ENCODE measurements at places on chromosomes 3 and 15. TPM values are rescaled to one million over a fixed set of nuclear protein-coding genes. Genes with fewer than 3 reads are reported as not detected.
A peak's percentile ranks its signal among the peaks of the same experiment; 100 is the strongest.

DNA sequence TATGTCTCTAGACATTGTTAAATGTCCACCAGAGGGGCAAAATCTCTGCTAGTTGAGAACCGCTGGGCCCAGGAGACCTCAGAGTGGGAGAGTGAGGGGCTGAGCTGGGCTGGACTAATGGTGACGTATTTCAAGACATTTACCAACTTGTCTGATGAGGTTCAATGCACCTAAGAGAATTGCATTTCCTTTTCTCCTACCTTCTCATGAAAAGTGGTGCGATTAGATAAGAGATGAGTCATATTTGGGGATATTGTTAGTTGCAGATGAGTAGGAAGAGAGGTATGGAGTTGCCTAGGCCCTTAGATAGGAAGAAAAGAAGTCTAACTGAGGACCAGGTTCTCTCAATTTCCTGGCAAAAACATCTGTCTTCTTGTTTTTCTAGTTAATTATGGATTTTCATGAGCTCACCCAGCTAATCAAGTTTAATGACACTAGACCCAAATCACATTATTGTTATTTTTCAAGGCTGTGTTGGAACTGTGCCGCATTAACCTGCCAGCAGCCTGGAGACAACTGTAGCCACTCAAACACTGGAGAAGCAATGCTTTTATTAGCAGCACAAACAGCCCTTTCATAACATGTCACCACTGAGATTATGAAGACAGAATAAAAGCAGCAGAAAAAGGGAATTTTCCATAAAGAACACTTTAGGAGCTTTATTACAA is 144.2 kb downstream of the PDCD6IP start:
- DNase-seq: no peak

- no peak for DNase-seq
These were observed 172.0 kb downstream of the ITPR1 start for GRCh38 chr3:4665197-4665596.

DNA sequence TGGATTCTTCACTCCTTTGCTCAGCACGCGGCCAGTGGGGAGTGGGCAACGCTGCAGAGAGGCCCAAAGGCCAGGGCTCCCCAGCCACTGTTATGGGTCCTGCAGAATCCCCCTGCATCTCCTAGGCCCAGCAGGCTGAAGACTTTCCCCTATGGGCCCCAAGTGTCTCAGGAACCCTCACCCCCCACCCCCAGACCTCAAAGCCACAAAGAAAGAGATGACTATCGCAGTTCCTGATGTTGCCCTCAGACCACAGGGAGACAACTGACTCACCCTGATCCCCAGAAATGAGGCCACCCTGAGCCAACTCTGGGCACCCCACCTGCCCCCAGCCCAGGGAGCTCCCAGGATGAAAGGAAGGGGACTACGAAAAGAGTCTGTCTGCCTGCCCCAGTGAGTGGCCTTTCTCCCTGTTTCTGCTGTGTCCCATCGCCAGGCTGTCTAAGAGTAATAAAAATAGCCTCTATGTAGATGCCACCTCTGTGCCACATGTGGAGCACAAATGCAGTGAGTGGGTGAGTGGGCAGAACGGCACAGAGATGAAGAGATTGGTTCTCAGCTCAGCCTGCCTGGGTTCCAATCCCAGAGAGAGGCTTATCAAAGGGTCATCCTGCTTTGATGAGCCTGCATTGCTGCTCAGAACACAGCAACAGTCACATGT is 283.0 kb downstream of the UACA start:
- DNase-seq: no peak

DNA sequence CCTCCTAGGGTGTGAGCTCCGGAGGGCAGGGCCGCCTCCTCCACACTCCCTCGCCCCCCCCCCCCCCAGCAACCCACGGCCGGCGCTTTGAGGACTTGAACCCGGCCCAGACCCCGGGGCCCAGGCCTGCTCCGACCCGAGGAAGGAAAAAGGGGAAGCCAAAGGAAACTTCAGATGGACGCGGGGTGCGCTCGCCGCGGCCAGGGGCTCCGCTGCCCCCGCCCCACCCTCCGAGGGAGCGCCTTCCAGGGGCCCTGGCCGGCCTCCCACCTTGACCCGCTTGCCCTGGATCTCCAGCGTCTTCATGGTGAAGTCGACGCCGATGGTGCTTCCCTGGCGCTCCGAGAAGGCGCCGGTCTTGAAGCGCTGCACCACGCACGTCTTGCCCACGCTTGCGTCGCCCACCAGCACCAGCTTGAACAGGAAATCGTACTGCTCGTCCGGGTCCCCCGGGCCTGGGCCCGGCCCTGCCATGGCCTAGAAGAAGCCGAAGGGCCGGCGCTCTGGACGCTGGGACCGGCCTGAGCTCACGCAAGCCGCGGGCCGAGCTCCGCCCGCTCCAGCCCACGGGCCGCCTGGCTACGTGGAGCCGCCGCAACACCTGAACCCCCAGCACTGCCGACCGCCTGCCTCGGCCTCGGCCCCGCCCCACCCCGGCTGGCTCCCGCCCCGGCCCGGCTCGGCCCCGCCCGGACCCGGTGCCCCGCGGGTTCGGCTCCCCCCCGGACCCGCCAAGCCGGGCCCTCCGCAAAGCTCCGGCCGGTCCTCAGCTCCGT is 400 bp downstream of the RAB43 start:
- DNase-seq: peak; percentile 8

The ITGA11 gene
- total RNA-seq: 2.4 TPM

The PCLAF gene
- total RNA-seq: 52.2 TPM

The AQP9 gene
- not detected for total RNA-seq
